ENCODE measurements at places on chromosomes 16 and 17.

DNA sequence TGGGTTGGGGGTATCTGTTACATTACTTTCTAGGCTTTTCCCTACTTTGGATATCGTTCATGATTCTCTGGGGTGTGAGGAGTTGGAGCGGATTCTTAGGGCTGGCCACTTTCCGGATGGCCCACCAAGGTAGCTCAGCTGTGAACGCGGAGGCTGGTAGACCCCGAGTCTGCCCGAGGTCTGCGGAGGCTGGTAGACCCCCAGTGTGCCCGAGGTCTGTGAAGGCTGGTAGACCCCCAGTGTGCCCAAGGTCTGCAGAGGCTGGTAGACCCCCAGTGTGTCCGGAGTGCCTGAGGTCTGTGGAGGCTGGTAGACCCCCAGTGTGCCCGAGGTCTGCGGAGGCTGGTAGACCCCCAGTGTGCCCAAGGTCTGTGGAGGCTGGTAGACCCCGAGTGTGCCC is 99.2 kb upstream of the ZNF469 start:
- DNase-seq, result no peak

DNA sequence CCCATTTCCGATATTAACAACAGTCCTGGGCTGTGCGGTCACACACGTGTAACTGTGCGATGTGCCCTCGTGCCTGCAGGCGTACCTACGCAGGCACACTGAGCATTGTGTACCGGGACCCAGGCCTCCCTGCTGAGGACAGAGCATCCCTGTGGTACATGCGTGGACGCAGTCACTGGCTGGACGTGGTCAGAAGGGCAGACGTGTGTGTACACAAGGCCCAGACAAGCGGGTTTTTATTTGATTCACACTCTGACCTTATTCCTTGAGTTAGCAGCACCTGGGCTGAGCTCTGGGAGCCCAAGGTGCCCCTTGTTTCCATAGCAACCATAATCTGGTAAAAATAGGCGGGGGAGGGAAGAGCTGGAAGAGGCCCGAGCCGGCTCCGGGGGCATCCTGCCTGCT is 19.5 kb downstream of the RAP1GAP2 start:
- peak; percentile 50 for DNase-seq

- DNase-seq, result peak; percentile 95
Measured at GRCh38 chr17:48593840-48594537, 410 bp upstream of the HOXB5 start.

DNA sequence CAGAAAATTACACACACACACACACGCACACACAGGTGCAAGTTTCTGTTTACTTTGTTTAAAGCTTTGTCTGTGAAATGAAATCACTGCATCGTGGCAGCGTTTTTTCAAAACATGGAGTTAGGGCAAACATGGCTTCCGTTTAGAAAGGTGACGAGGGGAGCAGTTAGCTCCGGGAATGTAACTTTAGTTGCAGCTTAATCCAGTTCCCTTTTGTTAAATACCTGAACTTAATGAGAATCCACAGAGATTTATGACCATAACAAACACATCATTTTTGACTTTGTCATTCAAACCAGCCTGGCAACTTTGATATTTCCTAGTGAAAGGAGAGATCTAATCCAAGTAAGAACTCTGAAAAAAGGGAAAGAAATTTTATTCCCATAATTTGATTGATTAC is 12.1 kb downstream of the HS3ST3A1 start:
- no peak for DNase-seq

GRCh38 chr16:84482001-84482891 is 22.2 kb downstream of the MEAK7 start:
- DNase-seq, result no peak

DNA sequence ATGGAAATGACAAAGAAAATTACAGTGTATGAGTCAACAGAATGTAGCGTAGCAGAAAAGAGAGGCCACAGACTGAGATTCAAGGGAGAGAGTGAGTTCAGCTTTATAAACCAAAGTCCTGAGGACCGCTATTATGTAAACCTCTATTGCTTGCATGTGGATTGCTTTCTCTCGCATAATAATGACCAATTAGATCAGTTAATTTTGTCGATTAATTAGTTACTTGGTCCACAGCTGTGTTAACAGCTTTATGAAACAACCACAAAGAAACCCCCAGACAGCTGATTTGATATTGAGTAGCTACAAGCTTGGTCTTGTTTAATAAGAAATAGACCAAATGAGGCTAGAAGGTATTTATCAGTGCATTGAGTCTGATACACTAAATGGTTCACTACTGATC is 291.8 kb upstream of the ERCC4 start:
- DNase-seq, result no peak

GRCh38 chr16:86819533-86819892 is 241.2 kb downstream of the FOXL1 start:
- DNase-seq, result no peak

DNA sequence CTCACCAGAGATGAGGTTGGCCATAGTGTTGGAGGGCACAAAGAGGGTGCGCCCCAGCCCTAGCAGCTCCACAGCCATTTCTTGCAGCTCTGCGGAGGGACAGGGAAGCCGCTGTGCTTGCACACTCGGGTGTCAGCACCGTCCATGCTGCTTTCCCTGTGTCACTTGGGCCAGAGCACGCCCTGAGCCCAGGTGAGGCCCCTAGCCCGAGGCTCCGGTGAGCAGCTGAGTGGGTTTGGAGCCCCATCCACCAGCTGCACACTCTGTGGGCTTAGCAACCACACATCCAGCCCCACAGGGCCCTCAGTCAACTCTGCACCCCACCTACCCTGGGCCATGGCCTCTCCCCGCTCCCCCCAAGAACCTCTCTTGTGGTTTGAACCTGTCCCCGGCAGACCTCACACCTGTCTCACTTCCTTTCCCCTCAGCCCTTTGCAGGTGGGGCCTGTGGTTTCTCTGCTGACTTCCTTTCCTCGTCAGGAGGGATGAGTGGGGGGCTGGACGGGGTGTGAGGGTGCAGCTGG is 20.7 kb downstream of the TMEM235 start:
- no peak for DNase-seq

DNA sequence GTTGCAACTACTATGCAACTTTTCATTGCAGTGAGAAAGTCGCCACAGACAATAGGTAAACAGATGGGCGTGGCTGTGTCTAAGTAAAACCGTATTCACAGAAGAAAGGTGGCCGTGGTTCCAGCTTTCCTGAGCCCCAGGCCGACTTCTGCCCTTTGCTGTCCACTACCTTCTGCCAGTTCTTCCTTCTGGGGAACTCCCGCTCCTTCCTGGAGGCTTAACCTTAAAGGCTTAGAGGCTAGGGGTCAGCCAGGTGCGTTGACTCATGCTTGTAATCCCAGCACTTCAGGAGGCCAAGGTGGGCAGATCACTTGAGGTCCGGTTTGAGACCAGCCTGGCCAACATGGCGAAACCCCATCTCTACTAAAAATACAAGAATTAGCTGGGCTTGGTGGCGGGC is 2.1 kb upstream of the SEPTIN12 start:
- DNase-seq, result no peak

DNA sequence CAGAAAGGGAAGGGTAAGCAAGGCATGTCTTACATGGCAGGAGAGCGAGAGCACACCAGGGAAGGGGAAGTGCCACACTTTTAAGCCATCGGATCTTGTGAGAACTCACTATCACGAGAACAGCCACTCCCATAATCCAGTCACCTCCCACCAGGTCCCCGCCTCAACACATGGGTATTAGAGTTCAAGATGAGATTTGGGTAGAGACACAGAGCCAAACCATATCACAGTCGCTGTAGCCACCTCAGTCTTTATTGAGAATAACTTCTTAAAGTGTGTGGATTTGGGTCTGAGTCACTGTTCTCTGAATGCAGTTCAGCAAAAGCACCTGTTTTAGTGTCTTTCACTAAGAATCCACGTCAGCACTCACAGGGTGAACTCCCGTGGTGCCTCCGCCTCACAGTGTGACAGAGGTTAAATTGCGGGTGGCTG is 195.2 kb upstream of the CHMP6 start:
- no peak for DNase-seq

GRCh38 chr17:11503308-11504035 is 94.8 kb upstream of the DNAH9 start:
- no peak for DNase-seq

Measured in SHP77 (cell line).